Activated CD8-positive, alpha-beta memory T cell treated with anti-CD3 and anti-CD28 coated beads for 1 hour (primary cell): ENCODE measurements at places on chromosomes 3 and 15.

- no peak for DNase-seq
Measured at GRCh38 chr3:20637729-20638128, 451.7 kb upstream of the SGO1 start.

- DNase-seq: no peak
Measured at GRCh38 chr15:98952381-98952803, 55.2 kb downstream of the PGPEP1L start.

GRCh38 chr3:66107855-66108254 is 69.1 kb upstream of the MAGI1 start:
- DNase-seq: no peak

DNA sequence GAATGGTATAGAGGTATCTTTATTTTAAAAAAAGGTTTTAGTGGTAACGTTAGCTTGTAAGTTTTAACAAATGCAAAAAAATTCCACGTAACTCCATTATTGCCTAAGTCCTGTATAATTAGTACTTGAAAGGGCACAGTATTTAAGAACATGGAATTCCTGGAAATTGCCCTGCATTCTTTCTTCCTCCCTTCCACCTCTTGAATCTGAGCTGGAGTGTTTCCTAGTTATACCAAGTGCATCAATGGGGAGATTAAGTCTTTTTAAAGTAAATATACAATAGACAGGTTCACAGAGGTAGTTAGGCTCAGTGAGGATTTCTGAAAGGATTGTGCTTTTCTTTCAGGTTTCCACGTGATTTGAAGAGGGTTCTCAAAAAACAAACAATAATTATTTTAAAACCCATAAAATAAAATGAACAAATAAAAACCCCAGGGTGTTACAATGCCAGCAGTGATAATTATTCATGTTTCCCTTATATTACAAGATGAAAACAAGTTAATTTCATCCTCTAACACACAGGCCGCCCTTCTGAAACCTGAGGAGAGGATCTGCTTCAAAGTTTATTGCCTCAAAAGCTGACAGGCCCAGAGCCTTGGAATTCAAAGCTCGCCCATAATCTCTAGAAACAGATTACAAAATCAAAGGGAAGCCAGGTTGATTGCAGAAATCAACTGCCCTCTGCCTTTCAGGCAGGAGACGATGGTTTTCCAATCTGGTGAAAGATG is 128.8 kb upstream of the LMOD3 start:
- no peak for DNase-seq

- no peak for DNase-seq
Measured at GRCh38 chr3:124322966-124323365, 331.0 kb upstream of the ROPN1 start.

DNA sequence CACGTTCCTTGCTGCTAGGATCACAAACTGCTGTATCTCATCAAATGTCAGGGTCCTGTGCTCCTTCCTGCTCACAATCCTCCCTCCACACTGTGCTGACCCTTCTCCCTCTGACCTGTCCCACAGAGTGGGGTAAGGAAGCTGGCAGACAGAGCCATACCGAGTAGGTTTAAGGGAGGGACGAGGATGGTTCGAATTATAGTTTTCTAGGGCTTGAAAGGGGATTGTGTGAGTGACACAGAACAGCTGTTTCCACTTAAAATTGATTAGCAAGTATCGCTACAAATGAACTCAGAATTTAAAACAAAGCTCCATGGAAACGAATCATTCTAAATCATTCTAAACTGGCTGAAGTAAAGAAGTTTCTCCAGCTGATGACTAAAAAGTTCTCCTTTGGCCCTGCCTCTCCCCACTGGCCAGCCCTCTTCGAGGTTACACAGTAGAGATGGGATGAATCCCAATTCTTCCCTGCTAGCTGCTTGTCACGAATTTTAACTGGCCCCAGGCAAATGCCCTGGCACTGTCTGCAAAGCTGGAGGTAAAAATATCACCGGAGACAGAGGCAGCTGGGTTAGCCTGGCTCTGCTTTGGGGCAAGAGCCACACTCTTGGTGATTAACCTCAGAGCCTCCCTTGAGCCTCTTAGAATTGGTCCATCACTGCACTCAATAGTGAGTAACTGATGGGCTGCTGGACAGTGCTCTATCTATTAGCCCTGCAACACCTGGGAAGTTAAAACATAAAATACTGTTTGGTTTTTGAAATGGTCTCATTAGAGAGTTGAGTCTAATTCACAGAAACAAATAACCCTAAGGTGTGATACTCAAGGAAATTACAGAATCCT is 194.9 kb downstream of the CHST2 start:
- DNase-seq: no peak

DNA sequence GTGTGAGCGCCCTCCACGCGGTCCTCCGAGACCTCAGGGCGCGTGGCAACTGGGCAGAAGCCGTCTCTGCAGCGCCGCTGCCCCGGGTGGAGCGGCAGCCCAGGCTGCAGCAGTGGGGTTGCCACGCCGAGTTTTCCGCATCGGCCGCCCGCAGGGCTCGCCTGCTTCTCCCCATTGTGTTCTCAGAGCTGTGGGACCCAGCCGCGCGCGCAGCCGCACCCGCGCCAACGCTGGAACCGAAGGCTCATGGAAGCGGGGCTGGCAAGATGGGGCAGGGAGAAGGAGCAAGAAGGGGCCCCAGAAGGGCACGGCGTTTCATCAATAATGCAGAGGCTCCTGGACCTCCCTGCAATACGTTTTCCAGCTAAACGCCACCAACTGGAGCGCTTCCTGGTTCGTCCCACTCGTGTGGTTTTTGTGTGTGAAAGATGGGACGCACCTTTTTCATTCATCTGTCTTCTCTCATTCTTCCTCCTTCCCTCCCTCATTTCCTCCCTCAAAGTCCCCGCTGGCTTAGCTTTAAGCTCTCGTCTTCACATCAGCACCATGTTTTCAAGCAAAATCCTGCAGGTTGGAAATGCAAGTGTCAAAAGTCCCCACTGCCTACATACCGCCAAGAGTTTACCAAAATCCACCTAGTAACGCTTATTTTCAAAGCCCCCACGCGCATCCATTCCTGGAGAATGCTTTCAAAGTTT is 1.2 kb downstream of the ROBO1 start:
- no peak for DNase-seq

DNA sequence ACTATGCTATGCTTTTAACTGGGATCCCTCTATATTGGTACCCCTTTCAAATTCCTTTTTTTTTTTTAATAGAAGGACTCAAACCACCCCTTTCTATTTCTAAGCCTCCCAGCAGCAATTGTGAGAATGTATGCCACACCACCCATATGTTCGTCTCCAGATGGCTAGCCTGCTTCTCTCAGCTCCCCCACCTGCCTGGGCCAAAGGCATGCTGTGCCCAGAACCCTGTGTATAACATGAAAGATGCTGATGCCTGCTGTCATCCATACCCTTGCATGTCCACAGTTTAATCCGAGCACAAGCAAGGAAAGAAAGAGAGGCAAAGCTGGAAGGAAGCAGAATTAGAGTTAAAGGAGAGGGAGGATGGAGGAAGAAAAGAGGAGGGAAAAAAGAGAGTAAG is 159.5 kb upstream of the CNTN6 start:
- DNase-seq: no peak
